Foreskin fibroblast (primary cell): ENCODE measurements at places on chromosomes 6 and 20.

DNA sequence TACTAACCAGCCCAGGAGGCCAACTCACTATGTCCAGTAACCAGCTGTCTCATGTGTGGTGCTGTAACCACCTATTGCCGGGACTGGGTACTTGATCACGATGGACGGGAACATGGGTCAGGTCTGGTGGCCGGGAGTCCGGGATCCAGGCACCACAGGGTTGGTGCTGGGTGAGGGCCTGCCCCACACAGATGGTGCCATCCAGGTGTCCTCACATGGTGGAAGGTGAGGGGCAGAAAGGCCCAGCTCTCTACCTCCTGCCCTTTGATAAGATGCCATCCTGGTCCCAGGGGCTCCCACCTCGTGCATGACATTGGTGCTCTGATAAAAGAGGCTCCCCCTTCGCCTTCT is 116.3 kb downstream of the TAF4 start:
- no peak for DNase-seq

DNA sequence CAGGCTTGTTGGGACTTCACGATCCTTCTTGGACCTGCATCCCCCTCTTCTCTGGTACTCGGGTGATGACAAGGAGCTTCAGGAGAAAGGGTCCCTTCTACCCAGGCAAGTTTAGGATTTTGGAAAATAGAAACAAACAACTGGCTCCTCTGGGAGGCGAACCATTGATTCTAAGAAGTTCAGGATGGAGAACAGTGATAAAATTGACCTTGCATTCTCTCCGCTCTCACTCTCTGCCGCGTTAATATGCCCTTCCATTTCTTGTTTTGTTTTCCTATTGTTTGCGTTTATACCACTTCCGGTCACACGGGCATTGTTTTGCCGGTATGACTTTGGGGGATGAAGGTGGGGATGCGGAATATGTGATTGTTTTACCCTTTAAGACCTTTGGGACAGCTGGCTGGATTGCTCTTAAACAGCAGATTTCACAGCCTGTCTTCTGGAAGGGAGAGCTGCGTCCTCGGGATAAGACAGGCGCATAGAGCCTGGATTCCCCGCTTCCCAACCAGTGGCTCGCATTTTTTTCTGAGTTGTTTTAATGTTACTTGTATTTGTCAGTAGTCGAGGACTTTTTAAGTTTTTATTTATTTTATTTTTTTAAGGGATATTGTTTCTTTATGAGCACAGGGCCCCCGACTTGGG is 144.3 kb upstream of the ZNF184 start:
- DNase-seq, result peak; percentile 53

DNA sequence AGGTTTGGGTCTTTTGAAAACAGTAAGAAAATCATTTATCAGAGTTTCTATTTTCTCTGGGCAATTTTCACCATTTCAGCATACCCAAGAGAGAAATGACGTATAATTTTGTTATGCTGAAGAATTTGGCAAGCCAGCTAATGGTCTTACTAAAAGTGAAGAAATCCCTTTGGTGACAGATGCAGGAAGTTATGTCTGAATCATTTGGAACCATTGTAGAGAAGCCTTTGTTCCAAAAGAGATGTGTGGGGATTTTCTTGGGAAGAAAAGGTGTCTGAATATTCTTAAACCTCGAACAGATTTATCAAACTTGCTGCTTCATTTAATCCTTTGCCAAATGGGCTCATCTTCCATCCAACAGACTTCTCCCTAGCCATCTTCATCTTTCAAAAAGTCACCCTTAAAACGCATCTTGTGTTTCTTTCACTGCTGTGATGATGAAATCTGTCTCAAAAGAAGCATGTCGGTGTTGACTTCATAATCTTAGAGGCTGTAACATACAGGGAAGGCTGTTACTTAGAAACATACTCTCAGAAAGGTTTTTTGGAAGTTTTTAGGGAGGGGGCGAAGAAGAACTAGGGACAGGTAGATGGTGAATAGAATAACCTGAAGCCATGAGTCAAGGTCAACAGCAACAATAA is 39.5 kb downstream of the CITED2 start:
- peak; percentile 80 for DNase-seq

DNA sequence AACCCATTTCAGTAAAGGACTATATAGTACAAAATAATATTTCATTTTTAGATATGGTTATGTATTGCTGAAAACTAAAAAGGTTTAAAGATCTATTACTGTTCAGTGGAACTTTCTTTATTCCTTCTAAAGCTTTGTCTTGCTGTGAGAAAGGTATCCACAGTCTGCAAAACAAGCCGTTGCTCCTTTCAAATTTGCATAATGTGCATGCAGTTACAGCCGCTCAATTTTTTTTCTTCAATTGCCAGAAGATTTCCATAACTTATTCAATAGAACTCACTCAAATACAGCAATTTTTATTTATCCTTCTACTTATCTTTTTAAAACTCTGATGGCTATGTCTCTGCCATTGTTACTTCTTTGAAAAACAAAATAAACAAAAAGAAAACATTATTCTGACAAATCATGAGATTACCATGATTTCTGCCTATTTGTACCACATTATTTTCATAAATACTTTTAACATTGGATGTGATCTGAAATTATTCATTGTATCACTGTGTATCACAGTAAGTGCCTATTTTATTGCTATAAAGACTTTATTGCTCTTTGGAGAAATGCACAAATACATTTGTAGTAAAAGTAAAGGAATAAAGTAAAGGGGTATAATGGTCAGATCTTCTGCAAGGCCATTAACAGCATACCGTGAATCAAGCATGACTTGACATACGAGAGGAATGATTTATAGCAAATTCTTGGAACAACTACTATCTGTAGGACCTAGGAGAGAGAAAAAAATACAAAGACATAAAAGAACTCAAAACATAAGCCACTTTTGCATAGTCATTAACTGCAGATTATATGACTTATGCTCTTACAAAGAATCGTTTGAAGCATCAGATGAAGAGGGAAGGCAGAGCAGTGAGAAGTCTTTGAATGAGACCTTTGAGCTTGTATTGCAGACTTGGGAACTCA is 29.6 kb upstream of the HBS1L start:
- DNase-seq, result no peak

- DNase-seq, result no peak
These were observed 776.4 kb downstream of the C6orf118 start for GRCh38 chr6:164533045-164533362.

DNA sequence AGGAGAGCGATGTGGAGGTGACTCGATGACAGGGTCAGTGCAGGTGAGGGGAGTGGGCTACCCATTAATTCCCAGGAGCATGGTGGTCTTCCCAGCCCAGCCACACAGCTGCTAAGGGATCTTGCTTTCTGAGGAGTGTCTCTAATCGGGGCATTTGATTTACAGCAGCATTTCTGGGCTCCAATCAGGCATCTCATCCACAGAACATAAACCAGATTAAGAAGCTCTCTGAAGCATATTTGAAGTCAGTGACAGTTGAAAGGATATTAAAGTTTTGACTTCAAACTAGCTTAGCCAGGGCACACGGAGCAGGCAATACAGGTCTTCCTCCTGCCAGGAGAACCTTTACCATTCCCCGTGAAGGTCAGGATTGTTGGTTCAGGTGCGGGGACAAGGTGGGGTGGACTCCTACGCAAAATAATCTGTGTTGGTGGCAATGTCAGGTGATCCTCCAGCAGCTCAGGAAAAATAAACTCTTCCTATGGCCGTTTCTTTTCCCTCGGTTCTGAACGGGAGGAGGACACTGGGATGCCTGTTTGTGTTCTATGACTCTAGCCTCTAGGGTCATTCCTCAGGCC is 39.9 kb upstream of the ZNF831 start:
- no peak for DNase-seq
